ENCODE measurements at places on chromosomes 7 and 10.

DNA sequence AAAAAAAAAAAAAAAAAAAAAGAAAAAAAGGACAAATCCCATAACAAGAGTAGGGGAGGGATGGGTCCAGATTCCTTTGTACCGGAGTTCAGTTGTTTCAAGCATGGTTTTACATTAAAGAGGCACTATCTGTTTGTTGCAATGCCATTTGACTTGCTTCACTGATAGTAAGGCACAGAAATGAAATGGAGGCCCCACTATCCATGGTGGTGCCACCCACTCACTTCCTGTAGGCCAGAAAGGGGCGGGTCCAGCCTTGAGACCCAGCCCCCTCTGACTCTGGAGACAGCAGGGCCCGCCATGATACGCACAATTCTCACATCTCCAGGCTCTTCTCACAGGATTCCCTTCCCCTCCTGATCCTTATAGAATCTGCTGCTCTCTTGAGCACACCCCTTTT lies 100.0 kb downstream of the CLEC2L start:
- no peak for DNase-seq

DNA sequence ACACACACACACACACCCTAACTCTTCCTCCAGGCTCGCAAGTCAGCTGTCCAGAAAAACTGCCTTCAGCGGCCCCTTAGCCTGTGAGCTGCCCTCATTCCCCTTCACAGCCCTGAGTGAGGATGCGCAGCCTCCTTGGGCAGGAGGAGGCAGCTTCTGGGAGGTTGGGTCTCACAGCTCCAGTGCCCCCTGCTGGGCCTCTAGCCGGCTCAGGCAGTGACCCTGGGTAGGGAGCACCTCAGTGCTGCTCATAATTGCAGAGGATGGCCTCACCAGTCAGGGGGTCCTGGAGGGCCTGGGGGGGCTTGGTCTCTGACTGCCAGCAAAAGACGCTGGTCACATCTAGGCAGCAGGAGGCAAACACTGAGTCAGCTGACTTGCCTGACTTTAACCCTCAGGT lies 43.7 kb downstream of the ZNF273 start:
- no peak for DNase-seq

DNA sequence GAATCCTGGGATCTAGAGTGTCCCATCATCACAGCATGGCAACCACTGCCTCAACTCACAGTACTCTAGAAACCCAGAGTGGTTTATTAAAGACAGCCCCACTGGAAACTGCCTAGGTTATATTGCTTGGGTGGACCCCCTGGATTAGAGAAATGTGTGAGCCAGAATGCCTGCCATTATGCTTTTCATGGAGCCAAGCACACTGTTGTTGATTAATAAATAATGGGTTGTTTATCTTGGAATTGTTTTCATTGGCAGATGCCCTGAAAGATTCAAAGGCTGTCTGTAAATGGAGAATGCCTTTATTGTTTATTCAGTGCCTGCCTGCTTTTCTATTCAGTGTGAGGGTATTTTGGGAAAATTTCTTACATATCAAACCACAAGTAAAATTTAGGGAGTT lies 52.1 kb downstream of the GNAI1 start:
- no peak for DNase-seq

- DNase-seq = no peak
These were observed 4.3 kb upstream of the LOXL4 start for GRCh38 chr10:98272245-98272644.

DNA sequence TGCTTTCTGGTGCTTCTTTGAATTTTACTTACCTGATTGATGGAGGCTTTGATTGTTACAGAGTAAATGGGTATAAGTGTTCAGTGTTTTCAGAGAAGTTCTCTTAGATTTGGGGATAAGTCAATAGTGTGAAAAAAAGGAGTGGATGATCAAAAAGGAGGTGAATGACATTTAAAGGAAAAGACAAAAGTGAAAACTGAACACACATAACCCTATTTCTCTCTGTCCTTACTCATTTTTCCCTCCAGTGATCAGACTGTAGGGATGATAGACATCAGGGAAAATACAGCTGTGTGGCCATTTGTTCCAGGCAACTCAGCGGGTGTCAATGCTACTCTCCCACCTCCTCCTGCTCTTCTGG lies 278 bp downstream of the CPA2 start:
- no peak for DNase-seq

GRCh38 chr7:44998153-44998871 lies 1.7 kb upstream of the CCM2 start:
- no peak for DNase-seq

DNA sequence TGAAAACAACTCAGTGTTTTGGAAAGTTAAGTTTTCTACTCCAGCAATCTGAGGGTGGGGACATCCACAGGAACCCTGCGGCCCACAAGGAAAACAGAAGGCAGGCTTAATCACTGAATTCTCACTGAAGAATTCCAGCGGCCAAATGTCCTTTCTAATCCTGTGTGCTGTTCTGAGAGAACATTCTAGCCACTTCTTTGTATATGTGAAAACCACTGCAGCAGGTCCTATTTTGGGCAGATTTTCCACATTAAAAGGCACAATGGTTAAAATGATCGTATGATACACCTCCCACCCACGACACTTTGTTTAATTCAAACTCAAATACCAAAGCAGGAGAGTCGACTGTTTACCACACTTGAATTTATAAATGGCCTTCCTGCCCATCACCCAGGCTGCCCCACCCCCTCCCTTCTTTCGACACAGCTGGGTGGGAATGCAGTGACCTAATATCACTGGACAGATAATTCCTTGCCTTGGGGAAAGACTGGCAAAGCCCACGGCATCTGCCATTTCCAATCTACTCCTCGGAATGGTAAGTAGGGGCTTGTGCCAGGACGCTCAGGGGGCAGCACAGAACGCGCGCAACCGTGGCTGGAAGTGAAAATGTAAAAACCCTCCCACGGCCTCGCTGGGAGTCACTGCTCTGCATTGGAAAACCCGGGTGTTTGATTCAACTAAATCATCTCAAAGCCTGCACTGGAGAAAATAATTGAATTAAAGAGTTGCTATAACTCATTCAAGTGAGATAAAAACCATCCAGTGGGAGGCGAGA lies 67.0 kb downstream of the CTBP2 start:
- DNase-seq = no peak

DNA sequence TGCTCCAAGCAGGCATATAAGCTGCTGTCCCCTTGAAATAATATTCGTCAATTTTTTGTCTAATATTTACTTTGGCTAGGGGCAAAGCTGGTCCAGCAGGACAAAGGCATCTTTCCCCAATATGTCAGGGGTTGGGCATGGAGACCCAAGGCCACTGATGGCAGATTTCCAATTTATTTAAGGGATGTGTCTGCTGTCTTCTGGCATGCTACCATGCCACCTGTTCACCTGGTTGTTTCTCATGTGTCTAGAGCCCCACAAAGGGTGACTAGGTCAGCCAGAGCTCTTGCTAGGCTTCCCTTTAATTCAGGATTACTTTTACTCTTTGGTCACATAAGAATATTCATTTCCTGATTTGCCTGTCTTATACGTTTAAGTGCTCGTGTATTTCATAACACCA lies 22.1 kb upstream of the SYPL1 start:
- DNase-seq = no peak

DNA sequence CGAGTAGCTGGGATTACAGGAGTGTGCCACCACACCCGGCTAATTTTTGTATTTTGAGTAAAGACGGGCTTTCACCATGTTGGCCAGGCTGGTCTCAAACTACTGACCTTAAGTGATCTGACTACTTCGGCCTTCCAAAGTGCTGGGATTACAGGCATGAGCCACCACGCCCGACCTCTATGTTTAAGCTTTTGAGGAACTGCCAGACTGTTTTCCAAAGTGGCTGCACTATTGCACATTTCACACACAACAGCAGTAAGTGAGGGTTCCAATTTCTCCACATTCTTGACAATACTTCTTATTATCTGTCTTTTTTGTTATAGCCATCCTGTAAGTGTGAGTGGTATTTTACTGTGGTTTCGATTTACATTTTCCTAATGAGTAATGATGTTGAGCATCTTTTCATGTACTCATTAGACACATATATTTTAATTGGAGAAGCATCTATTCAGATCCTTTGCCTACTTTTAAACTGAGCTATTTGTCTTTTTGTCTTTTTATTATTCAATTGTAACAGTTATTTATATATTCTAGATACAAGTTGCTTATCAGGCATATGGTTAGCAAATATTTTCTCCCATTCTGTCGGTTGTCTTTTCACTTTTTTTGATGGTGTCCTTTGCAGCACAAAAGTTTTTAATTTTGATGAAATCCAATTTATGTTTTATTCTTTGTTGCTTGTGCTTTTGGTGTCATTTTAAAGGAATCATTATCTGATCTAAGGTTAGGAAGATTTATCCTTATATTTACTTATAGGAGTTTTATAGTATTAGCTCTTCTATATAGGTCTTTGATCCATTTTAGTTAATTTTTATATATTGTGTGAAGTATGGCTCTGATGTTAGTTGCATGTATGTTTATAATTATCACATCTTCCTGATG lies 12.8 kb upstream of the IRF5 start:
- no peak for DNase-seq

GRCh38 chr10:114349522-114350215 lies 54.6 kb downstream of the AFAP1L2 start:
- DNase-seq = no peak

DNA sequence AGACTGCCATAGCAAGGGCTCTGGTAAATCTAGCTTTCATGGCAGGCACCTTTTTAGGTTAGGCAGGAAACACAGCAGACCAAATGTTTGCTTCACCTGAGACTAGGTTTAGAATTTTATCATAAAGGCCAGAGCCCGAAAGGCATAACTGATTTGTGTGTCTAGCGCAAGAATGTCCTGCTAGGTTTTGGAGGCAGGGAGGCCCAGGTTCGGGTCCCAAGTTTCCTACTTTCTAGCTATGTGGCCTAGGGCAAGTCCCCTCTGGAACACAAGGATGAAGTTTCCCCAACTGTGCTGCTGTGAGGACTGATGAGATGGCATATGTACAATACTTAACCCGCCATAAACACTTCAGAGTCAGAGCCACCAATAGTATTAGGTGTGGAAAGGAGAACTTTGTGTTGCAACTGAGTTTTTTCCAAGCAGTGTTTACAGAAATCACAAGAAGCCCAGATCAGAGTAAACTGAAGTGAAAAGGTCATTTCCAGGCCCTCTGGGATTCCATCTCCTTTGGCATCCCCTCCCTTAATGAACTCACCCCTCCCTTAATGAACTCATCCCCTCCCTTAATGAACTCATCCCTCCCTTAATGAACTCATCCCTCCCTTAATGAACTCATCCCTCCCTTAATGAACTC lies 244.9 kb downstream of the SKAP2 start:
- no peak for DNase-seq

GRCh38 chr7:2971914-2972834 lies 71.5 kb downstream of the CARD11 start:
- DNase-seq = no peak

DNA sequence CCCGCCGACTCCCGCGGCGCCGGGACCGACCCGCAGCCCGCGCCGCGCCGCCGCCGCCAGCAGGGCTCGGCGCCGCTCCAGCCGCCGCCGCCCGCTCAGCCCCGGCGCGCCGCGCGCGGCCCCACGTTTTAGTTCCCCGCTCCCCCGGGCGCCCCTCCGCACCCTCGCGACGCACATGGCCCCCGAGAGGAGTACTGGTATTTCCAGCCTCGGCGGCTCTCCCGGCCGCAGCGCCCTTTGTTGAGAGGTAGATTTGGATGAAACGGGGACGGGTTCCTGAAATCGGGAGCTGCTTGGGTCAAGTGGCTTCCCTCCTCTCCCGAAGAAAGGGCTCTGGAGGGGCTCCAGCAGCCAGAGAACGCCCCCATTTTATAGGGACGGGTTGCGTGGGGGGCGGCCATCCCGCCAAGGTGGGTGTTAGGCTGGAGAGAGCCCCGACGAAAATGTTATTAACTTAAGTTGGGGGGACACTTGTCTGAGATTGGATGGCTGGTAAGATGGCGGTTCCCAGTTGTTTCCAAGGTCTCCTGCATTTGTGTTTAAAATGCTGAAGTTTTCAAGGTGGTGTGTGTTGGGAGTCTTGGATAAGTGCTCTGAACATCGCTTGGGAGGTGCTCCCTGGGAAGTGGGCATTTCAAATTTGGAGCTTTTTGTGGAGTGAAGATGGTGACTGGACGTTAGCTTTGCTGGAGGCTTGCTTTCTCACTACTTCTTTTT lies 1.2 kb downstream of the BMI1 start:
- no peak for DNase-seq

DNA sequence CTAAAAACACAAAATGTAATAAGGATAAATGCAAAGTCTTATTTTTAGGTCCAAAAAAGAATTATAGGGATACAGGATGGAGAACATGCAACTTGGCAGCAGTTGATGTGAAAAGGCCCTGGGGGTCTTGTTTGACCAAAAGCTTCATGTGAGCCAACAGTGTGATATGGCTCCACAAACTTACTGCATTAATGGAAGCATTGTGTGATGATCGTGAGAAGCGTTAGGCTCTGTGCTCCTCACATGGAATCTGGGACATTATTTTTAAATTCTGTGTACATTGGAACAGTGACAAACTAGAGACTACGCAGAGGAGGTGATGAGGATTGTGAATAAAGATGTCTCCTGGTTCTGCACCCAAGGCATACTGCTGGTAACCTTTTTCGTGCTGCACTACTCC lies 39.1 kb upstream of the CALD1 start:
- no peak for DNase-seq

- no peak for DNase-seq
These were observed 14.3 kb downstream of the GALNT17 start for GRCh38 chr7:71145906-71146901.

GRCh38 chr7:48183965-48184364 lies 12.7 kb downstream of the ABCA13 start:
- no peak for DNase-seq

DNA sequence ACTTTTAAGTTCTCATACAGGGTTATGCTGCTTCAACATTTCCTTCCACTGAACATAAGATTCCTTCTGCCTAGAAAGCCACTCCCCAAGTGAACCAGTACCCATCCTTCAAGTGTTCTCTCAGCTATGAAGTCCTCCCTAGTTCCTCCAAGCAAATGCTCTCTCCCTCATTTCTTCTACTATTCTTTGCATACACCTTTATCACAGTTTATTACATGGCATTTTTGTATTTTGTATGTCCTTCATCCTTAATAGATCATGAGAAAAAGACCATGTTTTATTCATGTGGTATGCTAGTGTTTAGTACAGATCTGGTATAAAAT lies 1.9 kb downstream of the SYPL1 start:
- DNase-seq = no peak

DNA sequence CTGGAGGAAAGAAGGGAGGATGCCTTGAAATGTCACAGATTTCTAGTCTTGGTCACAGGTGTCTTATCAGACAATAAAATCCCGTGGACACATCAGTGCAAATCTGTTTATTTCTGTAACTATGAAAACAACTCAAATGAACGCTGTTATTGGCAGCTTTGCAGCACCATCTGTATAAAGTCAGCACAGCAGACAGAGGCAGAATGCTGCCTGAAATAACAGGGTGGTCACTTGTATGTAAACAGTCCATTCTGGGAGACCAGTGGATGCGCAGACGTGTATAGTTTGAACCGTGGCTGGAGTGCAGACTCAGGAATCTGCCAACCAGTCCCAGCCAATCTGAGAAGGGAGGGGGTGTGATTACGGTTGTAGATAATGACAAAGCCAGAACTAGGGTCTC lies 54.8 kb downstream of the SEC23IP start:
- DNase-seq = no peak

GRCh38 chr10:3654496-3654895 lies 130.5 kb downstream of the KLF6 start:
- no peak for DNase-seq

All from T-helper 9 cell (primary cell).